NCI-H226 (cell line): ENCODE measurements at places on chromosomes 6 and 20.
A peak's percentile ranks its signal among the peaks of the same experiment; 100 is the strongest.

DNA sequence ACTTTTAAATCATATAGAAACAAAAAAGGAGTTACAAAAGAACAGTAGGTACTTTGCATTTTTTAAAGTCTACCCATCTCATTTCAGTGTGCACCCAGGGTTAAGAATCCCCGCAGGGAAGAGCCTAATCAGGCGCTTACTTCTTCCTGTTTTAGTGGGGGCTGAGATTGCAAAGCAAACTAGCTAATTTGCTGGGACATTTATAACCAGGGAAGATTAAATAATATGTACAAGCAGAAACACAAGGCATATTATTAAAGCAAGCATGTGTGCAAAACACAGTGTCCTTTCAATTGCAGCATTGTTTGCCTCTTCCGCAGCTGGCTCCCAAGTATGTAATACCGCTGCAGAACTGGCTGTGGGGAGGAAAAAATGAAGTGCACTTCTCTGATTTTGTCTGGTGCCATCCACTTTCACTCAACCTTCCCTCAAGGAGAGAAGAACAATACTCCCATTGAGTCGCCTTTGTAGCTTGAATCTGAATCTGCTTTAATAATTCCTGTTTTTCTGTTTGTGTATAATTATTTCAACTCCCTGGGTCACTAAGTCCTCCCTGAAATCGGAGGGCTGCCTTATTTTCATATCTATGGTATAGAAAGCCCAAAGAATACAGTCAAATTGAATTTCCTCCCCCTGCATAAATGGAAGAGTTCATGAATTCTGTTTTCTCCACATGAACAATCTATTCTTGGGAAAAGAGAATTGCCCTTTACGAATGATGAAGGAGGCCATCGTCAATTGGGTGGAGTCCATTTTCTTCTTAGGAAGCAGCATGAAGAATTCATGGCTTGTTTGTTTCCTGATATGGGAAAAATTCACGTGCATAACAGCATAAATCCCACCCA, 23.3 kb upstream of the BCAS1 start:
- no peak for DNase-seq

DNA sequence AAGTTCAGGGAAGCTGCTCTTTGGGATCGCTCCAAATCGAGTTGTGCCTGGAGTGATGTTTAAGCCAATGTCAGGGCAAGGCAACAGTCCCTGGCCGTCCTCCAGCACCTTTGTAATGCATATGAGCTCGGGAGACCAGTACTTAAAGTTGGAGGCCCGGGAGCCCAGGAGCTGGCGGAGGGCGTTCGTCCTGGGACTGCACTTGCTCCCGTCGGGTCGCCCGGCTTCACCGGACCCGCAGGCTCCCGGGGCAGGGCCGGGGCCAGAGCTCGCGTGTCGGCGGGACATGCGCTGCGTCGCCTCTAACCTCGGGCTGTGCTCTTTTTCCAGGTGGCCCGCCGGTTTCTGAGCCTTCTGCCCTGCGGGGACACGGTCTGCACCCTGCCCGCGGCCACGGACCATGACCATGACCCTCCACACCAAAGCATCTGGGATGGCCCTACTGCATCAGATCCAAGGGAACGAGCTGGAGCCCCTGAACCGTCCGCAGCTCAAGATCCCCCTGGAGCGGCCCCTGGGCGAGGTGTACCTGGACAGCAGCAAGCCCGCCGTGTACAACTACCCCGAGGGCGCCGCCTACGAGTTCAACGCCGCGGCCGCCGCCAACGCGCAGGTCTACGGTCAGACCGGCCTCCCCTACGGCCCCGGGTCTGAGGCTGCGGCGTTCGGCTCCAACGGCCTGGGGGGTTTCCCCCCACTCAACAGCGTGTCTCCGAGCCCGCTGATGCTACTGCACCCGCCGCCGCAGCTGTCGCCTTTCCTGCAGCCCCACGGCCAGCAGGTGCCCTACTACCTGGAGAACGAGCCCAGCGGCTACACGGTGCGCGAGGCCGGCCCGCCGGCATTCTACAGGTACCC, at the start of gene ESR1:
ESR1 (plus strand) TSS at position 170 of the 858 bp plus-strand sequence; CDS start at position 401, 231 bp downstream.
- no peak for DNase-seq

DNA sequence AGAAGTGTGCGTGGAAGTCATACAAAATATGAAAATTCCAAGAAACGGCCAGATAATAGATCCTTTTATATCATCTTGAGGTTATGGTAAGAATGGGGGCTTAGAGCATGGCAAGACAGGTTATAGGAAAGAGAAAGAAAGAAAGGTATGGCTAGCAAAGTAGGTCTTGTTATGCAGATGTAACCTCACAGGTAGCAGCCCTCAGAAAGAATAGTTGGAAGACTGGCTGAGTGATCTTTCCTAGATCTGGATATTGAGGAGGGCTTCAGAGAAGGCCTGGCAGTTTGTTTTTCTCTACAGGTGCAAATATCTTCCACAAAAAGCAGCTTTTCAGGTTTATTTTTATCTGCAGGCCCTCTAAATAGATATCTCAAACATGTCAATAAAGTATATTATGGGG, 679.5 kb downstream of the KHDRBS2 start:
- no peak for DNase-seq

GRCh38 chr6:75205776-75206575, at the start of gene COL12A1:
Gene COL12A1 (minus strand): TSS chr6:75206053. CDS start chr6:75202792, 3,261 bp downstream.
- peak; percentile 100 for DNase-seq

GRCh38 chr20:10250902-10251301, 32.3 kb downstream of the SNAP25 start:
- DNase-seq, result no peak

GRCh38 chr6:26351544-26351953, 13.4 kb upstream of the BTN3A2 start:
- peak; percentile 99 for DNase-seq

- DNase-seq, result no peak
Measured at GRCh38 chr6:69663215-69663614, 133.6 kb downstream of the LMBRD1 start.

DNA sequence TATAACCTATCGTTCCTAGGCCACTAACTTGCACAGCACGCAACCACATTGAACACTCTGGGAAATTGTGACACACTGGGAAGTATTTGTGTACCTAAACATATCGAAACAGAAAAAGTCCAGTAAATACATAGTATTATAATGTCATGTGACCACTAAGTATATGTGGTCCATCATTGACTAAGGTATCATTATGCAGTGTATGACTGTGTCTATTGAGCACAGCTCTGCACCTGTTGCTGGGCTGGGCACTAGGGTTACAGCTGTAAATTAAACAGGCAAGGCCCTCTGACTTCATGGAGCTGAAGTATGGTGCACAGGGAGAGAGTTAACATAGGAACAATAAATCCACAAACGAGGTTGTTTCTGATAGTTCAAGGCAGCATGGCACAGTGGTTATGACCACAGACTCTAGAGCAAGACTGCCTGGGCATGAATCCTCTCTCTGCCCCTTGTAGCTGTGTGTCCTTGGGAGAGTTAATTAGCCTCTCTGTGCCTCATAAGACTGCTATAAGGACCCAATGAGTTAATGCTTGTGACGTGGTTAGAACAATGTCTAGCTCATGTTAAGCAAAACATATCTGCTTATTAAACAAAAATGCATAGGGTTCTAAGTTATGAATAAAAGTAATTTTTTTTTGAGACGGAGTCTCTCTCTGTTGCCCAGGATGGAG, 10.6 kb downstream of the BCAS1 start:
- no peak for DNase-seq

GRCh38 chr20:2871111-2871465, 2.2 kb upstream of the PTPRA start:
- no peak for DNase-seq

GRCh38 chr6:89745716-89746115, 73.9 kb downstream of the MDN1 start:
- DNase-seq, result no peak

DNA sequence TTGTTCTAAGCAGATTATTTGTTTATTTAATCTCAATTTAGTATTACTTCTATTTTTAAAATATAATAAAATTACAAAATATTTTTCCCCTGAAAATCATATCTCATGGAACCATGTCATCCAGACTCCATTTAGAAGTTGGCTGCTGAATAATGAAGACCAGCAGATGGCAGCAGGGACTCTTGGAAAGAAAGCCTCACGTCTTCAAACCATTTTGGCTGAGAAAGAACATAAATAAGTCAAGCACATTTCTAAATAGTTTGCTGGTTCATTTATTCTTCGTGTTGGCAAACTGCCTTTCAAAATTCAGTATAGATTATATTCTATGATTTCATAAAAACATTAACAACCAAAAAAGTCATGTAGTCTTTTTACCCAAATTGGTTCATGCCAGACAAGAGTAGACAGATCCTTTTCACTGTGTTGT, 71.7 kb downstream of the RCAN2 start:
- DNase-seq, result peak; percentile 20

- no peak for DNase-seq
Measured at GRCh38 chr6:92752114-92752513, 667.2 kb downstream of the EPHA7 start.

DNA sequence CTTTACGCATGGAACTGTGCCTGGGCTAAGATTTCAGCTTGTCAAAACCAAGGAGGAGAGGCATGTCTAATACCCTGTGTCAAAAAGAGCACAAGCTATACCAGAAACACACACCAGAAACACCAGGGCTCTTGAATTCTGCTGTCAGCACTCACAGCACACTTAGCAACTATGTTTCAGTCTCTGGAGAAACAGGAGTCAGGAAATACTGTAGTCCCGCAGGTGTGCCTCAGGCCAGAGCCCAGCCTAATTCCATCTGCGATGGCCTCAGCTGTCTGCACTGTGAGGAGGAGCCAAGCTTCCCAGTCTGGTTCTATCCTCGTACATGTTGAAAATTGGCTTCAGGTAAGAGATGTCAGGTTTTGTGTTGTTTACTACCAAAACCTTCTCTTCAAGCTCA, 31.6 kb downstream of the MTRES1 start:
- no peak for DNase-seq

- DNase-seq, result peak; percentile 70
Measured at GRCh38 chr6:142883011-142883410, 62.0 kb downstream of the HIVEP2 start.

GRCh38 chr20:57703013-57703412, 6.8 kb downstream of the PMEPA1 start:
- no peak for DNase-seq

DNA sequence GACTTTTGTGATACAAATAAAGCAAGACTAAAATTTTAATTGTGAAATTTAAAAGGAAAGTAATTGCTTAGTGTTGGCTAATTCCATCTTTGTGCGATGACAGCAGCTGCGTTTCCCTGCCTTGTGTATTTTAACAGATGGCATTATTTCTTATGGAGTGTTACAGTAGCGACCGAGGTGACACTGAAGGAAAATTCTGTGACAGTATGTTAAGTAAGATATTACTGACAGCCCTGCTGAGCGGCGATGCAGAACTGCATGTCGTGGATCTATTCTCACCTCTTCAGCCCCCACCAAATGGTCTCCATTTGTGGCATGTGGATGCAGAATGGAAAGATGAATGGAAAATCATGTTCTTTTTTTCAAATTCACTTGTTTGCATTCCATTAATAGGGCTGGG, 289.4 kb downstream of the RNF144B start:
- DNase-seq, result no peak

DNA sequence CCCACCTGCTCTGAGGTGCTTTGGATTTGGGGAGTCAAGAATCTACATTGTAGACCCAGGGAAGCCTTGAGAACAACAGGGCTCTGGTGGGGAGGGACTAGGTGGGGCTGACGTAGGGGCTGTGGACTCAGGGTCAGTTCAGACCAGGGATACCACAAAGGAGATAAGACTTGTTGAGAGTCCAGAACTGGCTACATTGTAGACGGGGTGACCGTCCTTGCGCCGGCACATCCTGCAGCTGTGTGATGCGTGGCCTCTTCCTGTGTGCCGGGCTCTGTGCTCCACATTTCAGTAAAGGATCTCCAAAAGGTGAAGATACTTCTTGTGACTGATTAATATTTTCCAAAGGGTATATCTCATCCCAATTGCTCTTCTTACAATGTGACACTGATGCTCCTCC, 9.8 kb upstream of the TLDC2 start:
- DNase-seq, result no peak

DNA sequence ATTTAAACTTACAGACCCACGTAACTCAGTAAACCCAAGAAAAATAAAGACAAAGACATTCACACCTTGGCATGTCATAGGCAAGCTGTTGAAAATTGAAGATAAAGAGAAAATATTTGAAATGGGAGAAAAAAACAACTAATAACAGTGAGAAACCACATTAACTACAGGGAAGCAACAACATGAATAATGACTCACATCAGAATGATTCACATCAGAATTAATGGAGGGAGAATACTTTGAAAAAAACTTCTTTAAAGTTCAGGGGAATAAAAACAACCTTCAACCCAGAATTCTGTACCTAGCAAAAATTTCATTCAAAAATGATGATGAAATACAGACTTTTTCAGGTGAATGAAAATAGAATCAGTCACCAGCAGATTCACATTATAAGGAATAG, 32.9 kb upstream of the SLC22A3 start:
- peak; percentile 12 for DNase-seq

- no peak for DNase-seq
Measured at GRCh38 chr6:152575161-152575560, 62.0 kb downstream of the SYNE1 start.

GRCh38 chr6:4671587-4672115, 104.6 kb upstream of the CDYL start:
- no peak for DNase-seq

DNA sequence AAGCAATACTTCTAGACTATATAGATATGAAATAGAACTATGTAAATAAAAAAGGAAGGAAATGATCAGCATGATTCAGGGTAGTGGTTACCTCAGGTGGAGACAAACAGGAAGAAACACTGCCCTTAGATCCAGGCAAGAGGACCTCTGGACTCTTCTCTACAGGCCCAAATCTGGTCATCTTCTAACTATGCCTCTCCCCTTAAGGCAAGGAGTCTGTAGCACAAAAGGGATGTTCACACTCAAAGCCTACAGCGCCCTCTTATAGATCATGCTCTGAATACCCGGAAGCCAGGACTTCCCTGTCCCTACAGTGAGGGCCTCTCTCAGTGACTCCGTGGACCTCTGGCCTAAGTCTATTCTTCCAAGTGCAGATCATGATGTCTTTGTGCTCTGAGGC, 30.4 kb upstream of the HIVEP2 start:
- DNase-seq, result no peak

- DNase-seq, result no peak
Measured at GRCh38 chr6:28334286-28335039, 1.5 kb downstream of the ZSCAN31 start.

DNA sequence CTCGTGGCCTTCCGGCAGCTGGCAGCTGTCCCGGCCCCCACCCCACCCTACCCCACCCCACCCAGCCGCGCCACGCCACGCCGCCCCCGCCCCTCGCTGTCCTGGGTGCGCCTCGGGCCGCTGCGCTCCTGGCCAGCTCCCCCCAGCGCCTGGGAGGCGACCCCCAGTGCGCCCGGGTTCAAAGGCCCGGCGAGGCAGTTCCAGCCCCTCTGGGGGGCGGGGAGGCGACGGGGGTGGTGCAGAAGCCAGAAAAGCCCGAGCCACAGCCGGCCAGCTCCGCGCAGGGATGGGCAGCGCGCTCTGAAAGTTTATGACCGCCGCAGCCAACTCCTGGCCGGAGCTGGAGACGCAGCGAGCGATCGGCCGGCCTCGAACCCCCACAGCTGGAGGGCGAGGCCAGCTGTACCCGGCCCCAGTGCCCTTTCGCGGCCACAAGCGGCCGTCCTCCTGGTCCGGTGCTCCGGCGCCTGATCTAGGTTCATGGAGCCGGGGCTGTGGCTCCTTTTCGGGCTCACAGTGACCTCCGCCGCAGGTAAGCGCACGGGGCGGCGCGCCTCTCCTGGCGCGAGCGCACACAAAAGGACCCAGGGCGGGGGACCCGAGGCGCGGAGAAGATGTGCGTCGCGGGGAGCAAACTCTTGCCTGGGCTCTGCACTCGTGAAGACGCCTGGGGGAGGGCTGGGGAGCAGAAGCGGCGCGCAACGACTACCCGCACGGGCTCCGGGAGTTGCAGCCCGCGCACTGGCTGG, at the start of gene EDN3:
EDN3 (plus strand) TSS at position 279 of the 749 bp plus-strand sequence; CDS start at position 481, 202 bp downstream.
- no peak for DNase-seq

GRCh38 chr6:63121166-63121565, 90.1 kb upstream of the FKBP1C start:
- DNase-seq, result no peak
